Body of pancreas (tissue), 4 donors: ENCODE measurements at places on chromosomes 4 and X.
A peak's percentile ranks its signal among the peaks of the same experiment; 100 is the strongest.

GRCh38 chrX:122512561-122513072 lies 671.5 kb upstream of the GRIA3 start:
- DNase-seq, result no peak

GRCh38 chrX:73831500-73831899 lies 268.5 kb downstream of the CHIC1 start:
- no peak for DNase-seq

DNA sequence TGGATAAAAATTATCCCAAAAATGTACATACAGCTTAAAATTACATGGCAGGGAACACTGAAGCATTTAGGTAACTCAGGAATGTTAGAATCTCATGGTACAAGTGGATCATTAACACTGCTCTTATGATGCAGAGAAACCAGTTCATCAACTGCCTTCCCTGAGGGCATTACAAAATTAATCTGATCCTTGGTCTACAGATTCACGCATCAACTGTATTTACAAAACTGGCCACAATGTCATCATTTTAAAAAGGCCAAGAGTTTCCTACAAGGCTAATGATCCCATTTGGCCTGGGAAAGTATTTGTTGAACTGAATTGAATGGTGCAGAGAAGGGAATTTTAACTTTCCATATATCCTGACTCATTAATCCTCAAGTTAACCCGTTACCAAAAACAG lies 84.6 kb downstream of the TSPAN5 start:
- no peak for DNase-seq

GRCh38 chrX:68755616-68756125 lies 73.2 kb upstream of the EFNB1 start:
- DNase-seq, result no peak

DNA sequence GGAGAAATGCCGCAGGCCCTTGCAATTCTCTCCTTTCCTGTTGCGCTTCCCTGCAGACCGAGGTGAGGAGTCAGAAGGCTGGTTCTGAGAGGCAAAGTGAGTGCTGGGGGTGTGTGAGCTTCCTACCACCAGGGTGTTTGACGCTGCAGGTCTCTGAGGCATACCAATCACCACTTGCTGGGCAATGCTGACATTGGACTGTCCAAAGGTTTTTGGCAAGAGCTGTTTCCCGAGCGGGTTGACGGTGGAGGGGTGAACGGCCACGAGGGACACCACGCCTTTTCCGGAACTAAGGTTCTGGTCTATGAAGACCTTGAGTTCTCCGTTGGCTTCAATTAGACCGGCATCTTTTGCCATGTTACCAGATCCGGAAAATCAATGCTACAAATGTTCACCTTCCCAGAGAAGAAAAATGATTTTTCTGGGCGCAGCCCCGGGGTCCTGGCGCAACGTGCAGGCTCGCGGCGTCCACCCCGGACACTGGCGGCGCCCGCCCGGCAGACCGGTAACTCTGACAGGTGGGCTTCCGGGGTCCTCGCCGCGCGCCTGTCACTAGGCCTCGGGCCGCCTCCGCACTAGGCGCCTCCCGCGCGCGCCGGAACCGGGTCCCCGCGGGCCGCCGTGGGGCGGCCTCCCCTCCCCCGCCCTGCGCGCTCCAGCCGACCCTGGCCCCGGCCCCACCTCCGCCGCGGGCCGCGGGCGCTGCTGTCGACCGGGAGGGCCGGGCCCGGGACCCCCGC lies 44.9 kb upstream of the FAM47C start:
- DNase-seq, result peak; percentile 2

DNA sequence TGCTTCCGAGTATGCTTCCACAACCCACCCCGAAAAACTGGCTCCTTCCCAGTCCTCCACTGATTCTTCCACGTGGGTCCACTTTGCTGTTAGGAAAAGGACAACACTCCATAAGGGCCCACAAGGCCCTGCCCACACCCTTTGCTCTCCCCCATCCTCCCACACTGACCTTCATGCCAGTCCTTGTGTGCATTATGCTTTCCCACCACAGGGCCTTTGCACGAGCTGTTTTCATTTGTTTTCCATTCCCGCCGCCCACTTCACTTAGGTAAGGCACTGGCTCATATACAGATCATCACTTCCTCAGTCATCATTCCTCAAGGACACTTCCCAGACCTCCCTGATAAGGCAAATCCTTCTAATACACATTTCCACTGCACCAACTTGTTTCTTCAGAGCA lies 16.8 kb upstream of the SEL1L3 start:
- no peak for DNase-seq

DNA sequence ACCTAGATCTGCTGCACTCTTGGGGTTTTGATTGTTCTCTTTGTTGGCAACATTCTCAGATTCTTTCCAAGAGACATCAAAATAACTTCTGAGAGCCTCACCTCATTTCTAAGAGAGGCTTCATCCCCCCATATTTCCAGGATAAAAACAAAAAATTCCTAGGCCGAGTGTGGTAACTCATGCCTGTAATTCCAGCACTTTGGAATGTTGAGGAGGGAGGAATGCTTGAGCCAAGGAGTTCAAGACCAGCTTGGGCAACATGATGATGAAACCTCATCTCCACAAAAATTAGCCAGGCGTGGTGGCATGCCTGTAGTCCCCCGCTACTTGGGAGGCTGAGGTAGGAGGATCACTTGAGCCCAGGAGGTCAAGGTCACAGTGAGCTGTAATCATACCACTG lies 477.0 kb downstream of the INPP4B start:
- DNase-seq, result no peak

DNA sequence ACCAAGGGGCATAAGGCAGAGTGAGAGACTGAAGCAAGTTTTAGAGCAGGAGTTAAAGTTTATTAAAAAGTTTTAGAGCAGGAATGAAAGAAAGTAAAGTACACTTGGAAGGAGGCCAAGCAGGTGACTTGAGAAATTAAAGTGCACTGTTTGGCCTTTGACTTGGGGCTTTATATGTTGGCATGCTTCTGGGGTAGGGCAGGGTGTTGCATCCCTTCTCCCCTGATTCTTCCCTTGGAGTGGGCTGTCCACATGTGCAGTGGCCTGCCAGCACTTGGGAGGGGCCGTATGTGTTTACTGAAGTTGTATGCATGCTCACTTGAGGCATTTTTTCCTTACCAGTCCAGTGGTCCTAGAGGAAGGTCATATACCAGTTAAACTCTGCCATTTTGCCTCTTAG lies 35.3 kb upstream of the GPR173 start:
- DNase-seq, result no peak

DNA sequence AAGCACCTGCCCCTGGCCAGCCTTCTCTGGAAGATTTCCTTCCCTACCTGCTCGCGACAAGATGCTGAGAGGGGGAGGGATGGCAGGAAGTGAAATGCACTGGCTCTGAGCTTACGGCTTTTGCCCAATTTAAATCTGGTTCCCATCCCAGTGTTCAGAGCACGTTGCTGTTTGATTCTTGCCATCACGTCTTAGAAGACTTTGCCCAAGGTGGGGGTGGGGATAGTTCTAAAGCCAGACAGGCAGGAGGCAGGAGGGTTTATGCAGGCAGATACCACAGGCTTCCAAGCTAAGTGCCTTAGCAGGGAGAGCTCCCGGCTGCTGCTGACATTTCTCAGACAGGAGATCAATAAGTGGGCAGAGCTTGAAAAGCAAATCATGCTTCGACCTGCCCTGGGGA lies 393.9 kb downstream of the MID1IP1 start:
- peak; percentile 15 for DNase-seq

GRCh38 chr4:87375719-87376291 lies 15.2 kb downstream of the HSD17B11 start:
- peak; percentile 46 for DNase-seq

- DNase-seq, result no peak
Measured at GRCh38 chrX:55196688-55197087, 23.5 kb upstream of the PAGE5 start.

GRCh38 chrX:41184312-41184711 lies 99.1 kb downstream of the USP9X start:
- no peak for DNase-seq

DNA sequence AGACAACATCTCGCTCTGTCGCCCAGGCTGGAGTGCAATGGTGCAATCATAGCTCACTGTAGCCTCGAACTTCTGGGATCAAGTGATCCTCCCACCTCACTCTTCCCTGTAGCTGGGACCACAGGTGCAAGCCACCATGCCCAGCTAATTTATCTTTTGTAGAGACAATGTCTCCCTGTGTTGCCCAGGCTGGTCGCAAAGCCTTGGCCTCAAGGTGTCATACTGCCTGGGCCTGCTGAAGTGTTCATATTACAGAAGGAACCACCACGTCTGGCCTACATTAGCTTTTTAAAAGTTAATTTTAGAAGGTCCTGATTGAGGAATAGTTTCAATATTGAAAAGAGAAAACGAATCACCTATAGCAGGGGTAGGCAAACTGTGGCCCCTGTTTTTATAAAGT lies 22.5 kb downstream of the TRIML2 start:
- DNase-seq, result no peak

- no peak for DNase-seq
Measured at GRCh38 chr4:142473960-142474338, 372.2 kb downstream of the INPP4B start.

- DNase-seq, result no peak
Measured at GRCh38 chrX:107552930-107553329, 75.4 kb upstream of the PRPS1 start.

DNA sequence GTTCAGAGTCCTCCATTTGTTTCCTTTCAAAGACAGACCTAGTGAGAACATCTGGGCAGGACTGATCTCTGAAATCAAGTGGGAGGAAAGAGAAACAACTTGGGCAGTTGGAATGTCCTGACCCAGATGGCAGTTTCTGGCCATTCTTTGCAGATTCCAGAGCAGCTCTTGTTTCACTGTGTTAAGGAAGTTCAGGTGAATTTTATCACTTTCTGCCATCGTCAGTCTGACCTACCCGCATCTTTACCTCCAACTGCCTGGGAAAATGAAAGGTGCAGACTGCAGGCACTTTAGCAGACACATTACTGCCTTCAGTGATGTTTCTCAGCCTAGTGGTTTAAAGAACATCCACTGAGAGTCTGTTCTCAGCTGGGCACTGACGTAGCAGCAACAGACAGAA lies 216.2 kb downstream of the CEP135 start:
- DNase-seq, result no peak

GRCh38 chr4:1383728-1384591 lies 22.3 kb downstream of the NKX1-1 start:
- DNase-seq, result peak; percentile 10

GRCh38 chr4:172858731-172859230 lies 309.8 kb upstream of the GALNT7 start:
- DNase-seq, result no peak

GRCh38 chr4:102531462-102531861 lies 30.3 kb downstream of the NFKB1 start:
- DNase-seq, result no peak

- DNase-seq, result no peak
Measured at GRCh38 chrX:48996969-48997368, 5.1 kb downstream of the GRIPAP1 start.
